ENCODE measurements at places on chromosomes 4 and X. TPM values are rescaled to one million over a fixed set of nuclear protein-coding genes. Genes with fewer than 3 reads are reported as not detected.

Gene POF1B
- total RNA-seq = 0.21 TPM

Gene FGFBP1
- total RNA-seq = not detected

Gene RAB39B
- total RNA-seq = 15.3 TPM

- no peak overlapping the region for H3K27ac ChIP-seq
- DNase-seq = no peak
- H3K4me1 ChIP-seq = no peaks in the 10 kb centered on the region
- no peaks in the 10 kb centered on the region for H3K27me3 ChIP-seq
- H3K4me3 ChIP-seq = no peak overlapping the region
Measured at GRCh38 chr4:53863736-53864365, 200.6 kb downstream of the CHIC2 start.

DNA sequence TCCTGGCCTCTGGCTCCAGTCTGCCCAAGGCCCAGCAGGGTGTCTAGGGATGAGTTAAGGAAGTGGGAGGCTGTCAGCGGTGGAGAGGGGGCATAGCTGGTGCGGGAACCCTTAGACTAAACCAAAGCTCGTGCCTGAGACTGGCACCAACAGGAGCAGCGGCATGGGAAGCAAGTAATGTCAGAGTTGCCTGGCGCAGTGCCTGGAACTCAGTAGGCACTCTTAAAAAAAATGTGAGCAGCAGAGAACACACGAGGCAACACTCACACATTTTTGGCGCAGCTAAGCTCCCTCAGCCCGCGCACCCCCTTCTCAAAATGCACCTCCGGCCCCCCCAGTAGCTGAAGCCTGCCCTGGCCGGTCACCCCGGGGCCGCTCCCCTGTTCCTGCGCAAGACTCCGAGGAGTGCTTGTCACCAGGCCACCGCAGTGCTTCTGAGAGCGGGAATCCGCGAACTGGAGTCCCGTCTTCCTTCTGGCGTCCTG, 583 bp downstream of the GABRE start:
- no peak for DNase-seq
- H3K4me3 ChIP-seq = no peak overlapping the region

GRCh38 chrX:152915541-152916241, 17.8 kb downstream of the ZNF185 start:
- no peaks in the 10 kb centered on the region for H3K4me1 ChIP-seq
- no peak overlapping the region for H3K27ac ChIP-seq
- no peaks in the 10 kb centered on the region for H3K27me3 ChIP-seq
- peak; percentile 9 for DNase-seq
- no peaks in the 10 kb centered on the region for H3K36me3 ChIP-seq
- H3K4me3 ChIP-seq = no peak overlapping the region

DNA sequence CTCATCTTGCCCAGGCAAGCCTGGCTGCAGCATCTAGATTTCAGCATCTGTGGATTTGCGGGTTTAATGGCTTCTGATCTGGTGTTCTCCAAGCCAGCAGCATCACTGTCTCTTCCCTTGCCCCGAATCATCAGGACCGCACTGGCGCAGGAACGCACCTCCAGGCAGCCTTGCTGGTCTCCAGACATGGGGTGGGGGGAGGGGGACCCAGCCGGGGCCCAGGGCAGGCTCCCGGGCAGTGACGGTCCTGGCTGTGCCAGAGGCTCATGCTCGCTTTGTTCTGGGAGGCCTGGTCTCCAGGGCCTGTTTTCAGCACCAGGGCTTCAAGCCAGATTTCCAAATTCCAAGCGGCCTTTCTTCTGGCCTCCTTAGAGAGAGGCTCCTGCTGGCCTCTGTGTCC, 4.9 kb downstream of the CFAP99 start:
- H3K27ac ChIP-seq = no peak overlapping the region
- peaks cover 13% of the 10 kb centered on the region for H3K4me1 ChIP-seq
- DNase-seq = no peak
- H3K36me3 ChIP-seq = no peaks in the 10 kb centered on the region
- no peak overlapping the region for H3K4me3 ChIP-seq

GRCh38 chr4:2103843-2104547, 44.9 kb downstream of the NAT8L start:
- DNase-seq = no peak
- no peak overlapping the region for H3K27ac ChIP-seq
- no peaks in the 10 kb centered on the region for H3K36me3 ChIP-seq
- H3K27me3 ChIP-seq = peaks cover 7% of the 10 kb centered on the region

DNA sequence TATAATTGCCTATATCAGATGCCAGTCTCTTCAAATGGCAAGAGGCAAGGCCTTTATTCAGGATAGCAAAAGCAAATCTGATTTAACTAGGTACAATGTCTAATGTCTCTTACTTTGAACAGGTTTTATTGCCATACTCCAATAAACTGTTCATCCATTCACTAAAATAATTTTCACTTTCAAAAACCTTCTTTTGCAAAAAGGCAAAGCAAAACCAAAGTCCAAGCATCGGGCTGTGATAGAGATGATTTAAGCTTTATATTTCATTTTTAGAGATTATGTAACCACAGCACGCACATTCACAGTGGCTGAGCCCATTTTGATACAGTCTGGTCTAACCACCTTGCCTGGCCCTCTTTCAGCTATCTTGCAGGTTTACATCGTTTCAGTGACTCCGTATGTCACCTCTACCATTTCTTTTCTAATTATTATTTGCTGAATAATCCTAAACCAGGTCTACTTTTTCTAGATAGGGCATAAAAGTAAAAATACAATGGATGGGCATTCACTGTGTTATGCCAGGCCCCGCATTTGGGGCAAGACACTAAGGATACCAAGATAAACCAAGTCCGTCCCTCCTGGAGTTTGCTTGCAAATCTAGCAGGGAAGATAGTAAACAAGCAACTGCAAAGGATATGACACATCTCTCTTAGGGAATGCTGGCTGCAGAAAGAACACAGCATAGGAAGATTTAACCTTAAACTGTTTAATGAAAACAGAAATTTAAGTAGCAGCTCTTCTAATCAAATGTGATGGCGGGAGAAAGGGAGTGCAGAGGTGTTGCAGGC, 1.8 kb downstream of the CASP3 start:
- peak overlapping the region; percentile 84 for H3K4me3 ChIP-seq
- H3K27ac ChIP-seq = peak overlapping the region; percentile 91
- H3K4me1 ChIP-seq = peaks cover 57% of the 10 kb centered on the region
- no peak for DNase-seq
- peaks cover 38% of the 10 kb centered on the region for H3K36me3 ChIP-seq

DNA sequence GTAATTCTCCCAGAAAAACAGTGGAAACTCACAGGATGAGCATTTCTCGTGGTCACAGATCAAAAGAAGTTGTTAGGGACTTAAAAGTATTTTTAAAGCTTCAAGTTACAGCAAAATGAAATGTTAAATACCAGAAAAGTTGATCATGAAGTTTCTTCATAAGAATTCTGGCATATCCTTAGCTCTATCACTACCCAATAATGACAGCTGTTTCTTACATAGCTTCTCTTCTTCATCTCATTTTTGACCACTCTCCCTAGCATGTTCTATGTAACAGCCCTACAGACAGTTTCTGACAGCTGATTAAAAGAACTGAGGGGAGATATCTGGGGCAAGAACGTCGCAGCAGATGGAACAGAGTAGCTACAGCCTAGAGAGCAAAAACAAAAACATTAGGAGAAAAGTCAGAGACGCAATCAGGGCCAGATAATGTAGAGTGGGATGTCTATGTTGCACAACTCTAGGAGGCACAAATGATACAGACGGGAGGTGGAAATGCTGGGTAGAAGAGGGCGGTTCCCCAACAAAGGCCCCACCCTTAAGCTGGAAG, 108.7 kb downstream of the CORIN start:
- H3K4me3 ChIP-seq = no peak overlapping the region
- no peak for DNase-seq
- no peaks in the 10 kb centered on the region for H3K4me1 ChIP-seq

GRCh38 chrX:133781174-133781573, 204.2 kb downstream of the GPC3 start:
- H3K27ac ChIP-seq = no peak overlapping the region
- H3K36me3 ChIP-seq = no peaks in the 10 kb centered on the region
- no peaks in the 10 kb centered on the region for H3K27me3 ChIP-seq

- H3K27ac ChIP-seq = no peak overlapping the region
- no peaks in the 10 kb centered on the region for H3K27me3 ChIP-seq
- H3K4me3 ChIP-seq = no peak overlapping the region
- no peak for DNase-seq
- no peaks in the 10 kb centered on the region for H3K36me3 ChIP-seq
Measured at GRCh38 chr4:175813821-175814220, 1.8 kb upstream of the GPM6A start.

DNA sequence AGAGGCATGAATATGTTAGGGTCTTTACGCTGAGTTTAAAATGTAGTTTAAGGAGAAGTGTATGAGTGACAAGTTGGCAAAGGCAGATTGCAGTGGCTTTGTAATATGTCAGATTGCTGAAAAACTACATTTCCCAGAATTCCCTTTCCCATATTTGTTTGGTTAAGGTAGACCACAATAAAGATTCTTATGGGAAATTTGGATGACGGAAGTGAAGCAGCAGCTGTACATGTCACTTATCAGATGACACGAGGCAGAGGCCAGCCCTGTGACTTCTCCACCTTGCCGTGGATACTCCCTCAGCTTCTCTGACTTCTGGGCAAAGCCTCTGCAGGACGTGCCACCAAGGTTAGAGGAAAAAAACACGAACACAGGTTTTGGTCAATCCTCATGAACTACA, 229.7 kb upstream of the DKK2 start:
- no peak overlapping the region for H3K4me3 ChIP-seq
- no peaks in the 10 kb centered on the region for H3K27me3 ChIP-seq
- DNase-seq = no peak
- H3K27ac ChIP-seq = no peak overlapping the region
- H3K36me3 ChIP-seq = no peaks in the 10 kb centered on the region

DNA sequence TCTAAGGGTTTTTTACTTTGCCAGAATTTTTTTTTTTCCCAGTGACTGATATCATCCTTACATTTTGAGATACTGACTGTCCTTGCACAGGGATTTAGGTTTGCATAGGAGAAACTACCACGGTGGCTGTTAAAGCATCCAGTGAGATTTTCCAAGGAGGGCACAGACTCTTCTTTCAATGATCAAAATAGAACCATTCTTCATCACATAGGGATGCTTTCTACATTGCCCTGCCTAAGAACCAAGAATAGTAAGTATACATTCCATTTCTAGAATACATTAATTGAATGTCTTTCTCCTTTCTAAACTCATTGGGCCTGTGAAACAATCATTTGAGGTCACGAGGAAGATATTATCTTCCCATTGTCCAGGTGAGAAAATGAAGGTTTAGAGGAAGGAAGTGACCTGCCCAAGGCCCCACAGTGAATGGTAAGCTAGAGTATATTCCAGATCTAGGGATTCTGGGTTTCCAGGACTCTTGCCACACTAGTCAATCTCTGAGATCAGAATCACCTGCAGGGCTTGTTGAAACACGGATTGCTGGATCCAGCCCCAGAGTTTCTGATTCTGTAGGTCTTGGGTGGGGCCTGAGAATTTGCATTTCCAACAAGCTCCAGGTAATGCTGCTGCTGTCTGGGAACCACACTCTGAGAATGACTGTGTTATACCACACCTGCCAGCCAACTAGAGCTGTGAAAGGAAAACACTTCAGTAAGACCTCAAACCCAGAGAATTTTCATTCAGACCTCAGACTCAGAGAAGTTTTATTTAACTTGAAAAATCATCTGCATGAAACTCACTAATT, 17.7 kb upstream of the TMEM154 start:
- peaks cover 19% of the 10 kb centered on the region for H3K4me1 ChIP-seq
- H3K4me3 ChIP-seq = no peak overlapping the region
- H3K36me3 ChIP-seq = no peaks in the 10 kb centered on the region
- no peak for DNase-seq
- H3K27ac ChIP-seq = peak overlapping the region; percentile 8

DNA sequence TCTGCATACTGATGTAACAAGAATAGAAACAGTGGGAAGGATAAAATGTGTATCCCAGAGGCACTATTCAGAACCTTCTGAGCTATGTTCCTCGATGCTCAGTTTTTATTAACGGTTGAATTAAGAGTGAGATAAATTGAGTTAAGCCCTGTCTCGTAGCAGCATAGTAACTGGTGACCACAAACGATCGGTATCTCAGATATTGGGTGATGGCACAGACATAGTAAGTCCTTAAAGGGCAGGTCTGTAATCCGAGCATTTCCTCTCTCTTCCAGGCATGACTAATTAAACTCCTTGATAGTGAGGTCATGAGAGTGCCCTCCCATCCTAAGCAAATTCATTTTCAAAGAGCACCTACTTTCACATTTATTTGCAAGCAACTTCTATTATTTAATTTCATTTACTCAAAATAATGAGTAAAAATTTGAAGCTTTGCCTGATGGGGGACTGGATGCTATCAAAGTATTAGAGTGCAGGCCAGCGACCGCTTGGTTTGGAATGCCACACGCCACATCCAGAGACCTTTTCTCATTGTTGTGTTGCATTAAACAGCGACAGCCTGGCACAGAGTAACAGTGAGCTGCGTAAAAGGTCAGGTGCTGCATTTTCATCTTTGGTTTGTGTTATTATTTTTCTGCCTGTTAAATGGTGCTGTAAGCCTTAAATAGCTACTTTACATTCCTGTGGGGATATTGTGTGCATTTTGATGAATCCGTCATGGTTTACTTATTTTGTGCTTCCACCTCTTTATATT, 101.9 kb downstream of the PCDH7 start:
- no peak overlapping the region for H3K4me3 ChIP-seq
- H3K27ac ChIP-seq = no peak overlapping the region
- H3K27me3 ChIP-seq = no peaks in the 10 kb centered on the region
- no peaks in the 10 kb centered on the region for H3K36me3 ChIP-seq
- H3K4me1 ChIP-seq = no peaks in the 10 kb centered on the region

GRCh38 chr4:181710143-181710542, 533.1 kb upstream of the TENM3 start:
- H3K36me3 ChIP-seq = no peaks in the 10 kb centered on the region
- H3K27ac ChIP-seq = no peak overlapping the region
- H3K27me3 ChIP-seq = no peaks in the 10 kb centered on the region

- no peak overlapping the region for H3K4me3 ChIP-seq
- DNase-seq = no peak
- H3K27ac ChIP-seq = no peak overlapping the region
- no peaks in the 10 kb centered on the region for H3K36me3 ChIP-seq
- H3K4me1 ChIP-seq = no peaks in the 10 kb centered on the region
- peaks cover 6% of the 10 kb centered on the region for H3K27me3 ChIP-seq
Measured at GRCh38 chr4:147118528-147118927, 172.9 kb upstream of the TTC29 start.

DNA sequence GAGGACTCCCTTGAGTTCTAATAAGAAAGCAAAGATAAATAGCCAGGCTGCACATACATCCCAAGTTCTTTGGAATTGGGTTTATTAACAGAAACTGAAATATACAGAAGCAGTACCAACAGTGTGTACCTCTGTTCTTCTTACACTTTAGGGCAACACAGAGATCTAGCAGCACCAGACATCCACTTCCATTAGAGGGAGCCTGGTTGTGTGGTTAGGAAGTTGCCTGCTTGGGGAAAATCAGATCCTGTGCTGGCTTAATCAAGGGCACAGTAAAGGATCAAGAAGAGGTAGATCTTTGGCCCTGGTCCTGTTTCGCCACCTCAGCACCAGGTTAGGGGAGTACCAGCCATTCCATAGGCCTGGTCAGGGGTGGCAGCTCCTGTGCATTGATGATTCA, 231.1 kb upstream of the ARHGAP24 start:
- no peak overlapping the region for H3K27ac ChIP-seq
- H3K36me3 ChIP-seq = no peaks in the 10 kb centered on the region
- no peak for DNase-seq
- H3K27me3 ChIP-seq = no peaks in the 10 kb centered on the region
- no peak overlapping the region for H3K4me3 ChIP-seq

Data from activated CD4-positive, alpha-beta memory T cell treated with anti-CD3 and anti-CD28 coated beads for 36 hours (primary cell).